ENCODE measurements at places on chromosomes 4 and X.

DNA sequence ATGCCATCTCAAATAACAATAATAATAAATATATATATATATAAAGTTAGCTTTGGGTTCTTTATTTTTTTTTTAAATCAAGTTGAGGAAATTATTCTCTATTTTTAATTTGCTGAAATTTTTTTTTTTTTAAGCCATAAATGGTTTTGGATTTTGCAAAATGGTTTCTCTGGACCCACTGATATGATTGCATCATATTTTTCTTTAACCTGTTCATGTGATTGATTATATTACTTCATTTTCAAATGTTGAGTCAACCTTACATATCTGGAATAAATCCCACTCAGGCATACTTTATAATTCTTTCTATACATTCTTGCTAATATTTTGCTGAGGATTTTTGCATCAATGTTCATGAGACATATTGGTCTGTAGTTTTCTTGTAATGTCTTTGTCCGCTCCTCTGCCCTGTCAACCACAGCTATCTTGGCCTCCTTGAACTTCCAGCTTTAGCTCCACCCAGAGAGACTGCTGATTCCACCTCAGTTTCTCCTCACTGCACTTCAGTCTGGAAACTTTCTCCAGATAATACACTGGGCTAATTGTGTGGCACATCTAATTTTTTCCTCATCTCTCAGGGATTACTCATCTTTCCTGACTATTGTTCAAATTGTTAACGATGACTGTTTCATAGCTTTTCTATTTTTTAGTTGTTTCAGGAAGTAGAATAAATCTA is 160.9 kb upstream of the GIMD1 start:
- no peak for DNase-seq

DNA sequence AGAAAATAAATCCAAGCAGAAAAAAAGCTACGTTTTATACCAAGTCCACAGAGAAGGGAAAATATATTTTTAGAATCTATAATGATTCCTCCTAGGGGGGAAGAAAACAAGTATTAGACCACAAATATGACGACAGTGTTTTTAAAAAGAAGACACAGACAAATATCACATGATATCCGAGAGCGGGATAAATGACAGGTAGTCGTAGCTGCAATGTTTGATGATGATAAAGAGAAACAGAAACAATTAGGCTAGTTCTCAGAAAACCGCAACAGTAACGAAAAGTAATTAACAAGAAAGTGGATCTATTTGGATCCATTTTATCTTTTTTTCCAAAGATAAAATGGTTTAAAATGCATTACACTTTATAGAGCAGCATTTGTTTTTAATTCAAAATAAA is 918 bp downstream of the HAUS3 start:
- peak; percentile 75 for DNase-seq

DNA sequence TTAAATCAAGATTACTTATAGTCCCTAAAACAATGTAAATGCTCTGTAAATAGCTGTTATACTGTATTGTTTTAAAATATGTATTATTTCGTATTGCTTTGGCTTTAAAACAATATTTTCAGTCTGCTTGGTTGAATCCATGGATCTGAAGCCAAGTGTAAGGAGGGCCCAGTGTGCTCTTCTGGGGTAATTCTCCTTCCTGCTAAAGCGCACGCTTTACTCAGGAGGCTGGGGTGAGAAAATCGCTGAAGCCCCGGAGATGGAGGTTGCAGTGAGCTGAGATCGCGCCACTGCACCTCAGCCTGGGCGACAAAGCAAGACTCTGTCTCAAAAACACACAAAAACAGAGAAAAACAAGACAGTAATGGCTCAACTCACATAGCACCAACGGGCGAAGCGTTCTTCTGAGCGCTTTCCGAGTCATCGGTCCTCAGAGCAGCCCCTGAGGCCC is 391 bp upstream of the IDUA start:
- no peak for DNase-seq

- DNase-seq, result no peak
These were observed 24.2 kb upstream of the LEF1 start for GRCh38 chr4:108192935-108193334.

DNA sequence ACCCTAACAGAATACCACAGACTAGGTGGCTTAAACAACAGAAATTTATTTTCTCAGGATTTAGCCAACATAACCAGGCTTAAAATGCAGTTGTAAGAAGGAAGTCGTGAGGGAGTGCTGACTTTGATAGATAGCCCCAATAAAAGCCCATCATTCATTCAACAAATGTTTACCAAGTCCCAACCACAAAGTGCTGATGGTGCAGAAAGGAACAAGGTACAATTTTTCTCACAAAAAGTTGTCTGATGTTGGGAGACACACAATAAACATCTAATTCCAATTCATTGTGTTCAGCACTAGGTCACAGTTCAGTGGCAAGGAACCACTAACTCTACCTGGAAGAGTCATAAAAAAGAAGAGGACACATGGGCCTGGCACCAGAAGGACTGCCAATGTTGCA is 42.2 kb downstream of the AKAP4 start:
- DNase-seq, result no peak

GRCh38 chr4:139767168-139767567 is 101.5 kb downstream of the MGST2 start:
- DNase-seq, result no peak

DNA sequence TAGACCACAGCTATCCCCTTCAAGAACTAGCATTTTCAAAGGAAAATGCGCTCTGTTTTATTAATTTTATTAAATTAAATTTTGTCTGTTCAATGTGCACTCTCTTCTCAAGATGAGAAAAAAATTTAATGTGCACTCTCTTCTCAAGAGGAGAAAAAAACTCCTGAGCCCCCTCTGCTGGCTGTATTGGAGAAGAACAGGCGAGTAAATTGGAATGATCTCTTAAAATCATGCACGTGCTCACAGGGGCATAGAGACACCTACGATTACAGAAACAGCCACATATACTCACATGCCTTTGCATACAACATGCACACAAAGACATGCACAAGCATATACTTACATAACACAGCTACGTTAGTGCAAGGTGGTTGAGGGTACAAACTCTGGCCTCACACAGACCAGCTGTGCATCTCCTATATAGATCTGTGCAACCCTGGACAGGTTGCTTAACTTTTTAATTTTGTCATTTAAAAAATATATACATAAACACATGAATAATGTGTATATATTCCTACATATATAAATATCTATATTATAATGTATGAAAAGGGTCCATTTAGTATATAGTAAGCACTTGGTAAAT is 176.2 kb upstream of the CXorf66 start:
- DNase-seq, result peak; percentile 13

DNA sequence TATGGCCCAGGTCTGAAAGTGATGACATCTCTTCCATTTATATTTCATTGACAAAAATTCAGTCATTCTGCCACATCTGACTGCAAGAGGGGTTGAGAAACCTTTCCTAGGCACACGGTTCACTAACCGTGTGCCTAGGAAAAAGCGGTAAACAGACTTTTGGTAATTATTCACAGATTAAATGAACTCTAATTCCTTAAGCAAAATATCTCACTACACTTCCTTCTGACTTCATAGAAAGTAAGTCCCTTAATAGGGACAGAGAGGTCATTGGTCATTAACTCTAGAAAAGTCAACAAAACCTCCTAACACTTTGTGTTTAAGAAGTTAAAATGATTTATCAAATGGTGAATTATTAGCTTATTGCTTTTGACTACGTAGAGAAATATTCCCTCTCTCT is 205.1 kb downstream of the PDHA2 start:
- no peak for DNase-seq

GRCh38 chrX:121407627-121408026 is 360.2 kb downstream of the GLUD2 start:
- no peak for DNase-seq

DNA sequence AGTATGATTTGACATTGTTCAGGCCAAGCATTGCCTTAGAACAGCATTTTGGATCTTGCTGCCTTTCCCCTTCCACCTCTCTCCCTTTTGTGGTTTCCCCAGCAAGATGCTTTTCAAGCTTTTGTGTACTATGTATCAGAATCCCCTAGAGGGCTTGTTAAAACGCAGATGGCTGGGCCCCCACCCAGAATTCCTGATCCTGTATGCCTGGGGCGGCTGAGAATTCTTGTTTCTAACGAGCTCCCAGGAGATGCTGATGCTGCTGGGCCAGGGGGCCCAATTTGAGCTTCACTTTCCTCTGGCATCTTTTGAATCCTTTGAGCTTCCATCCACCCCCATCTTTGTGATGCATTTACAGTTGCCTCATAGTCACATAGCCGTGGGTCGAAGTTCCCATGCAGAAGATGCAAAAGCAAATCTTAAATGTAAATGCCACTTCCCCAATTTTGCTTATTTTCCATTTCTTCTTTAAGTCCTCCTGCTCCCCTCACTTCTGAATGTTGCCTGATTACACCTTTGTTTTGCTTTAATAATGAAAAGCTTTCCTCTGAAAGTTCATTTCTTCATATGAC is 18.5 kb downstream of the HCCS start:
- DNase-seq, result no peak

DNA sequence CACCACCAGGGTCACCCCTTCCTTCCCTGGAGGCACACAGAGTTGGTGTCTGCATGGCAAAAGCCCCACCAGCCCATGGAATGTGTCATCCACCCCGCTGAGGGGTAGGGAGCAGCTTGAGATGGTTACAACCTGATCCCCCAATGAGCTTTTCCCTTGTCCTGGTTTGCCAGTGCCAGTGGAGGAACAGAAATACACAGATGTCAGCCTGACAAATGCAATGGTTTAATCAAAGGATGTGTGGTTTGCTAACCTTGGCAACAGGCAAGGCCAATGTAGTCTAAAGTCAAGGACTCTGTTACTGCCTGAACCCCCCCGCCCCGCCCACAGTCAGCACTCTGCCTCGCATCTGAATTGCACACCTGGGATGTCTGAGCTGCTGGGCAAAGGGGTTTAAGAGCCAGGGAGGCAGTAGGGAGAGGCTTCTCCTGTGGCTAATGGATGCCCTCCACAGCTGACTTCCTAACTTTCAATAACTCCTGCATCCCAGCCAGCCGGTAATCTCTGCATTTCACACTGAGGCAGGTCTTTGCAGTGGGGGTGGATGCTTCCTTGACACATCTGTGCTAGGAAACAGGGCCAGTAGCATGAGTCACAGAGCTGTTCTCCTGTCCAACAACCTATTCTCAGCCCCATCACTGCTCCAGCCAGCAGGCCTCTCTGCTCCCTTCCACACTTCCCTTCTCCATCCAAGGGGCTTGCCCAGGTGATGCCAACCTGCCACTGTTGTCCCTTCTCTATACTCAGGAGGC is 137.5 kb downstream of the AMMECR1 start:
- no peak for DNase-seq

GRCh38 chrX:17564689-17565409 is 172.4 kb upstream of the SCML1 start:
- DNase-seq, result no peak

DNA sequence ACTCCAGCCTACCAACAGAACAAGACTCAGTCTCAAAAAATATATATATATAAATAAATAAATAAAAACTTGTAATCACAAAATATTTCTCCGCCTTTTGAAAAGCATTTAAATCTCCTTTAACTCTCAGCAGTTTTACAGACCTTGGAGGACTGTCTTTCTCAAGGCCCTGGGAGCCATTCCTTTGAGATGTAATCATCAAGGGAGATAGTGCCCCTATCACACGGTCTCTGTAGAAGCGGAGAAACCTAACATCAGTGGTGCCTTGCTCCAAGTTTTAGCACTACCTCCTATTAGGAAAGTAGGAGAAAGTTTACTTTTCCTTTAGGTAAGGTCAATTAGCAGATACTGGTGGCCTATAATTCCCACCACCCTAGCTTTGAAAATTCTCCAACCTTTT is 58.5 kb downstream of the ANTXR2 start:
- DNase-seq, result no peak

- DNase-seq, result no peak
These were observed 296.3 kb downstream of the GALNTL6 start for GRCh38 chr4:172109466-172109865.

DNA sequence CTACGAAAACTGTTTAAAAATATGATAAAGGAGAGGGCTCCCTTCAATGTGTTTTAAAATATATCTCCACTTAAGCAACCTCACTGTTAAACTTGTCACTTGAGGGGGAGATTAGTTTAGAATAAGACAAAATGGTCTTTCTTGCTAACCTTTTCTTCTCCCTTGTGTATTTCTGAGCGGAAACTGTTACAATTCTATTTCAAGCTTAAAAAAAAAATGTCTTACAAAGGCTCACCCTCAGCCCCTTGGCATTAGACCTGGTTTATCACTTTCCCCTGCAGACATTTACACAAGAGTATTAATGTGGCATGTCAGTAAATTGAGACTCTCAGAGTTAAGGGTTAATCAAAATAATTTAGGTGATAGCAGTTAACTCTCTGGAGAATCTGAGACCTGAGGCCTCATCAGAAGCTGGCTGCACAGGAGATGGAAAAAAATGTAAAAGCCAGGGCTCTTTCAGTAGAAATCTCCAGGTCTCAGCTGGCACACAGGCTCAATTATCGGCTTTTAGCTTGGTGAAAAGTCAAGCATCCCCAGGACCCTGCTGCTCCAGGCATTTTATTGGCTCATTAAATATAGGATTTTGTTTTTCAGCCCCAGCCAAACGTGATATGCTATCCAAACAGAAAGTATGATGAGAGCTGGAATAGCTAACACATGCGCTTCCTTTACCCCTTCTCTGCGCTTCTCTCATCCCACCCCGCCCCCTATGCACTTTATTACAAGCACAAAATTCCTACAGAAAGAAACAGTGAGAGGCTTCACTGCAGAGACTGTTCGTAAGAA is 130.5 kb downstream of the PPA2 start:
- DNase-seq, result no peak

- peak; percentile 78 for DNase-seq
These were observed 877 bp downstream of the GPRASP1 start for GRCh38 chrX:102652031-102652688.

DNA sequence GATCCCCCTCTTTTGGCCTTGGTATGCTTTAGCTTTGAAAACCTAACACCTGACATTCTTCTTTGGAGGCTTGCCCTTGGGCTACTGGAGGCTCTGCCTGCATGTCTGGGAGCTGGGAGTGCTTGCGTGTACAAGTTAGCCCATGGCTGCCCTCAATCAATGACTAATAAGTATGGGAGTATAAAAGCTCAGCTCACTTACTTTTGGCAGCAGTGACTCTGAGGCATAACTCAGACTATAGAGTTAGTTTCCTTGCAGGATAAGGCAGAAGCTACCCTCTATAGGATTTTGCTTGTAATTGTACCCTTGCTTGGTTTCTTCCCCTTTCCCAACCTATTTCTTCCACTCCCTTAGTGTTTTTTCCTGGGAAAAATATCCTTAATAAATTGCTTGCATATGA is 247.9 kb downstream of the PPP1R2C start:
- no peak for DNase-seq

DNA sequence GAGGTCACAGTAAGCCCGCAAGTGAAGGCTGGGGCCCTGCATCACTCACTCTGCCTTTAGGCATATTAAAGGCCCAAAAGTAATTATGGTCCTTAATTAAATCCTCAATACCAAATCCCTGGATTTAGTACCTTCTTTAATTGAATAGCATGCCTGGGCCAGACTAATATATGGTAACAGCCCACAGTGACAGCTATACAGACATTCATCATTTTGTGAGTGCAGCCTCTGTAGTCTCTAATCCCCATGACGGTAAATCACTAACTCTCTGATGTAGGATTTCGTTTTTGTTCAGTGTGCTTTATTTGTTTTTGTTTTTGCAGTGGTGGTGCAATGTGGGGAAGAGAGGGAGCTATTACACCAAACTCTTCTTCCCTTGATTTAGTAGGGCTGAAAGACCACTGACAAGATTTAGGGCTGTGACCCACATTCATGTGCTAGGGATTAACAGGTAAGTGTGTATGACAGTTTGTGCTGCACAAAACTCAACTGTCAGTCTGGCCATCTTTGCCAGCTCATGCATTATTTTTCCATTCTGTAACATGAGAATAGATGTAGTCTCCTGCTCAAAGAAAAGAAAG is 60.6 kb upstream of the SLC39A8 start:
- no peak for DNase-seq

- no peak for DNase-seq
These were observed 3.4 kb downstream of the CD38 start for GRCh38 chr4:15781427-15782095.
